Activated effector memory CD4-positive, alpha-beta T cell treated with anti-CD3 and anti-CD28 coated beads, Interleukin-2, amount 50 U/mL, for 16 hours (primary cell): ENCODE measurements at places on chromosomes 12 and 14.

DNA sequence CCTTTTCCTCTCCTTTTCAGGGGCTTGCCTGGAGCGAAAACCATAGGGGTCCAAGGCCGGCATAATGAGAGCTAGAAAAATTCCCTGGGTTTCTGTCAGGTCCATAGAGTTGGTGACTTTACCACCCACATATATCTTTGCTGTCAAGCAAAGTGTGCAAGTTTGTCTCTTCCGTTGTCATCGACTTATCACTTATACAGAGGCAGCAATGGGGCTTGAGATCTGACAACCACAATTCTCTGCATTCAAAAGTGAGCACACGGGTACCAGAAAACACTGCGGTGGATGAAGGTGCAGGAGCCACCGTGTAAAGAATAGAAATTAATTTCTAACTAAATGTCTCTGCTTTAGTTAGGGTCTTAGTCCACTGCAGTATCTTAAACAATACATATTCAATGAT lies 162.3 kb downstream of the DAD1 start:
- DNase-seq: no peak

DNA sequence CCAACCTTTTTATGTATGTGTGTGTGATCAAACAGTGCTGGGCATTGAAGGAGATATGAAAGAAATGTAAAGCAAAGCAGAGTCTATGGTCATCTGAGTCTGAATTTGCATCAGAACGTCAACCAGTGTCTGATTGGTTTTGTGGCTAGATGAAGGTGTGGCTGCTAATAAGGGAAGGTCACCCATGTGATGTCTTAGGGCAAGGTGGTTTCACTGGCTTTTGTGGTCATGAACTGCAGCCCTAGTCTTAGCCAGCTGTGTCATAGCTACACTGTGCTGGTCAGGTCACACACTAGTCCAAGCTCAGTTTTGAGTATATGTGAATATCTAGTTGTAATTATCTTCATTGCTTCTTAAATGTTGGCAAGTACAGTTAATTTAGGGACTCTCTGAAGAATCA lies 105.8 kb downstream of the TGFB3 start:
- no peak for DNase-seq

DNA sequence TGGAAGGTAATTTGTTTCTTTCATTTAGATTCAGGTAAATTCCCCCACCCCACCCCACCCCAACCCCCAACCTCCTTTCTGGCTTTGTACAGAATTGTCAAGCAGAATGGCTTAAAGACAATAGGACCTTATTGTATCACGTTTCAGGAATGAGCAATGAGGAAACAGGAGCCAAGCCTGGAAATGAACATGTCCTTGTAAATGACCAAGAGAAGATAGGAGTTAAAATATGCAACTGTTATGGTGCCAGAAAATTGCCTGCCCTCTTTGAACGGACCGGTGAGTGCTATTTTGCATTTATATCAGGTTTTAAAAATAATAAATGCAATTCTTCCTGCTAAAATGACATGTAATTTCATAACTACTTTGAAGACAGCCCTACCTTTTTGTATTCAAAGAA lies 141.6 kb upstream of the PELI2 start:
- DNase-seq: no peak

GRCh38 chr14:60565211-60565610 lies 56.3 kb downstream of the SIX6 start:
- no peak for DNase-seq

DNA sequence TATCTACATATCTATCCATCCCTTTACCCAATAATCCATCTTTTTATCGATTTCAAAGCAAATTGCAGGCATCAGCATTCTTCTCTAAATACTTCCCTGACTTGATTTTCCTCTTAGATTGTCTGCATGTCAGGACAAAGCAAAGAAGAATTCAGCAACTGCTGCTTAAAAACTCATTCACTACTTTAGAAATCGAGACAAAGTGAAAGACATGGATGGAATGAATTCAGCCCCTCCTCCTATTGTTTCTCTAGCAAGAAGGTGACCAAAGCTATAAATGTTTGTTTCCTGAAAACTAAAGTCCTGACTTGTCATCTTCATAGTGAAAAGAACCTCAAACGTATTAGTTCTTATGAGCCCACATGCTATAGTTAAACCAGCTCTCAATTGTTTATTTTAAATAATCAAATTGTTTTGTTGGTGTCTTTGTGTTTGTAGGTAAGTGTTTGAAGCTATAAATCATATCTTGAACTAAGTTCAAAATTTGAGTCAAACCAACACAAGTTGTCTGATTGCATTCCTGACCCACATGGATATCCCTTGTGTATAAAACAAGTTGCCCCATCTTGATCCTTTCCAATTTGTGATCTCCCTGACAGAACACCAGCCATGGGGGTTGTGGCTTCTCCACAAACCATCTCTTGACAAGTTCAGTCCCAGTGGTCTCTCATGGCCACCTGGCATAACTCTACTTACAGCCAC lies 58.6 kb upstream of the ARHGAP5 start:
- DNase-seq: no peak

GRCh38 chr12:92929983-92930382 lies 888 bp upstream of the EEA1 start:
- DNase-seq: no peak

GRCh38 chr12:93860668-93861373 lies 183.6 kb downstream of the CRADD start:
- DNase-seq: no peak

DNA sequence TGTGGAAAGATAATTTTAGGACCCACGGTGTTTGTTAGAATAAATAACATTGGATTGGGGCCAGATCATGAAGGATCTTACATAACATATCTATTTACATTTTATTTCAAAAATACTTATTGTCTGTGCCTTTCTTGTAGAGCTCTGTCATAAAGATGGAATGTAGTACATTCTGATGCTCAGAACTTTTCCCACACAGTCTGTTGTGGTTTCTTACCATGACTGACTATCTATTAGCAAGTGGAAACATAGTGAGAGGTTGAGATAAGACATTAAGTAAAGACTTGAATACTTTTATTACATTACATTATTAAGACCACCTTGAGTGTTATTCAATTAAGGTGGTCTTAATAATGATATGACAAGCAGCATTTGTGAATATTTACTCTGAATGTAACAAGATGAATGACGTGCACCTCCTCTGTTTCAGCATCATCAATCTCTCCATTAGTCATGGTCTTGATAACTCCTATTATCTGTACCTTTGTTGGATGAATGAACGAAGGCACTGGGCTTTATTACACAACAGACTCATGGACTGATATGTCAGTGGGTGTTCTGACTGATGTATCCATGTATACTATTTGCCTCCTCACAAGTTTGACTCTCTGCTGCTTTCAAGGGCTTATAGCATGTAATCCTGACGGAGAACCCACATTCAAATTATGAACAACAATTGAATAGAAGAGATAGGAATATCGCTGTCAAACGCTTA lies 883.0 kb upstream of the FLRT2 start:
- no peak for DNase-seq

- DNase-seq: no peak
Measured at GRCh38 chr12:51160814-51161459, 12.0 kb downstream of the TFCP2 start.

DNA sequence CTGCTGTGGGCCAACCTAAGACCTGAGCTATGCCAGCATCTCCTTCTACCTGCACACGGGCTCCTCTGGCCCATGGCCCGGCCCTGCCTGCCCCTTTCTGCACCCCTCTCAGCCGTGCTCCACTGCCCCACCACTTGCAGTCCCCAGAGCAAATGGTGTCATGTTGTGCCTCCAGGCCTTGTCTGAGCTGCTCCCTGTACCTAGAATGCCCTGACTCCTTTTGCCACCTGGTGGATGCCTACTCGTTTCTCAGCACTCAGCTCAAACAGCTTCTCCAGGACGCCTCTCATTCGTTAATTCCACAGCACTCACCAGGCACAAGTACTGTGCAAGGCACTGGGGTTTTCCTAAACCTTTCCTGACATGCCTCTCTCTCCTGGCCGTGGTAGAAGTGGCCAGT lies 63.2 kb upstream of the PNMA1 start:
- DNase-seq: peak; percentile 66

GRCh38 chr12:66010787-66011547 lies 119.6 kb downstream of the LLPH start:
- no peak for DNase-seq

DNA sequence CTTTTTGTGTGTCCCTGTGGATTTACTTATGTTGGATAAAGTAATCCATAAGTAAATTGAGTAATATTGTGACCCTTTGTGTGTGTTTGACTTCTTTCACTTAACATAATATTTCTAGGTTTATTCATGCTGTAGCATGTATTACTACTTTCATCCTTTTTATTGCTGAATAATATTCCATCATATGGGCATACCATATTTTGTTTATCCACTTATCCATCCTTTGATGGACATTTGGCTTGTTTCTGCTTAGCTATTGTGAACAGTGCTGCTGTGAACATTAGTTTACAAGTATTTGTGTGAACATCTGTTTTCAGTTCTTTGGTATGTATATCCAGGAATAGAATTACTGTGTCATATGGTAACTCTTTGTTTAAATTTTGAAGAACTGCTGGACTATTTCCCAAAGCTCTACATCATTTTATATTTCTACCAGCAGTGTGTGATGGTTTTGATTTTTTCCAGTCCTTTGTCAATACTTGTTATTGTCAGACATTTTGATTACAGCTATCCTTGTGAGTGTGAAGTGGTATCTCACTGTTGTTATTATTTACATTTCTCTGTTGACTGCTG lies 25.2 kb downstream of the G2E3 start:
- no peak for DNase-seq

- no peak for DNase-seq
Measured at GRCh38 chr12:55582066-55582465, 9.8 kb downstream of the OR2AP1 start.

GRCh38 chr14:59918824-59919569 lies 947 bp upstream of the LRRC9 start:
- DNase-seq: no peak

DNA sequence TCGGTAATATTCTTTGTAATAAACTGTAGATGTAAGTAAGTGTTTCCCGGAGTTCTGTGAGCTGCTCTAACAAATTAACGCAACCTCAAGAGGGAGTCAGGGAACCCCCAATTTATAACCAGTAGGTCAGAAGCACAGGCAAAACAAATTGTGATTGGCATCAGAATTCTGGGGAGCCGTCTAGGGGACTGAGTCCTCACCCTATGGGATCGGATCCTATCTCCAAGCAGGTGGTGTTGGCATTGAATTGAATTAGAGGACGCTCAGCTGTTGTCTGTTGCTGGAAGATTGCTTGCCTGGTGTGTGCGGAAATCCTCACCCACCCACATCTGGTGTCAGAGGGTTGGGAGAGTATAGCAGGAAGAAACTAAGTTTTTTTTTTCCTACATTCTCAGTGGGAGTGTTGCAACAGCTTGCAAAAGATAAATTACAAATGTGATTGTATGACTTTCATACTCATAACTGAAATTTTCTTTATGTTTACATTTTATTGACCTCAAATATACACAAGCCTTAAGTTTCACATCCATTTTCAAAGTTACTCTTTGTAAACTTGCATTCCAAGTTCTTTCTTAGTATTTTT lies 5.5 kb downstream of the TMEM52B start:
- DNase-seq: no peak

DNA sequence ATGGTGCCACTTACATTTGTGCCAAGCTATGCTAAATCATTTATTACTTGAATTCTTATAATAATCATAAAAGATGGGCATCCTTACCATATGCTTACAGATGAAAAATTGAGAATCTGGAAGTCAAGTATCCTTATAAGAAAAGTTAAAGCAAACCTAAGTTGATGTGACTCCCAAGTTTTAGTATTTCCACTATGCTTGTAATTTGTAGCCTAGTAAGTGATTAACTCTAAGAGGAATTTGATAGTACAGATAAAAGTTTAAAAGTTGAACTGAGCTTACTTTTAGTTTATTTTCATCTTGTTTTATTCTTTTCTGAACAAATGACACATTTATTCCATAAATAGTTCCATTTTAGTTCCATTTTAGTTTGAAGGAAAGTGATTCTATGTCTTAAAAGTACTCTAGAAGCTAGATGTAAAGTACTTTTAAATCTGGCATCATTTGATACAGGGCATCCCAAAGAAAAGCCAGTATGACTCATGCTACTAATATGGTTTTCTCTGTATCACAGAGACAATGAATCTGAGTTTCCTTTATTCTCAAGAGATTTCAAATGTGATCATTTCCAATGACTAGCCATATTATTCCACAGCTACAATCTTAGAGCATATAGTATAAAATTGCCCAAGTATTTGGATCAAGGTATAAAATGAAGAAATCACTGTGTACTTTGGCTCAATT lies 596.0 kb downstream of the SLC16A7 start:
- no peak for DNase-seq

GRCh38 chr12:28130625-28131598 lies 59.3 kb upstream of the CCDC91 start:
- no peak for DNase-seq

DNA sequence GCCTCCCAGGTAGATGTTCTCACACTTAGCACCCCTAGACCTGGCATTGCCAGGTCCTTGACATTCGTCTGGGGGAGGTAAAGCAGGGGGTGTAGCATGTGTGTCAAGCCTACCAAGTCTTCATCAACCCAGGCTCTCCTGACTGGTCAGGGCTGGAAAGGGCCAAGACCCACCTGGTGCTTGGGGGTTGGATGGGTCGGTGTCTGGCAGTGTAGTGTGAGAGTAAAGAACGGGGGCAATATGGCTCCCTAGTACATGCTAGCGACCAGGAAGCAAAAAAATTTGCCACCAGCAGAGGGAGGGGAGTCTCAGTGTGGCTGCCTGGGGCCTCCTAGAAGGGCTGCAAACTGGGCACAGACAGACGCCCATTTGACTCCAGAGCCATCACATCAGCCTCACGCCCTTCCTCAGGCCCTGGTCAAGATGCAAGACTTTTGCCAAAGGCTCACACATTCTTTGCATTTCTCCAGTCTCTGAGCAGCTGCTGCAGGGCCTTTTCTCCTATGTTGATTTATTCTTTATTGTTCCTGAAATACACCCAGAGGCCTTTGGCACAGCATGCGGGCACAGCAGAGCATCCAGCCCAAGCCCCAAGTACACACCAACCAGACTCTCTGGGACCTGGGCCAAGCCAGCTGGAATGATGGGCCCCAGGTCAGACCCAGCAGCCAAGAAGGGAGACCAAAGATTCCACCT lies 38.3 kb upstream of the PNMA1 start:
- DNase-seq: peak; percentile 77

GRCh38 chr12:104681012-104681690 lies 224.4 kb downstream of the CHST11 start:
- DNase-seq: no peak

DNA sequence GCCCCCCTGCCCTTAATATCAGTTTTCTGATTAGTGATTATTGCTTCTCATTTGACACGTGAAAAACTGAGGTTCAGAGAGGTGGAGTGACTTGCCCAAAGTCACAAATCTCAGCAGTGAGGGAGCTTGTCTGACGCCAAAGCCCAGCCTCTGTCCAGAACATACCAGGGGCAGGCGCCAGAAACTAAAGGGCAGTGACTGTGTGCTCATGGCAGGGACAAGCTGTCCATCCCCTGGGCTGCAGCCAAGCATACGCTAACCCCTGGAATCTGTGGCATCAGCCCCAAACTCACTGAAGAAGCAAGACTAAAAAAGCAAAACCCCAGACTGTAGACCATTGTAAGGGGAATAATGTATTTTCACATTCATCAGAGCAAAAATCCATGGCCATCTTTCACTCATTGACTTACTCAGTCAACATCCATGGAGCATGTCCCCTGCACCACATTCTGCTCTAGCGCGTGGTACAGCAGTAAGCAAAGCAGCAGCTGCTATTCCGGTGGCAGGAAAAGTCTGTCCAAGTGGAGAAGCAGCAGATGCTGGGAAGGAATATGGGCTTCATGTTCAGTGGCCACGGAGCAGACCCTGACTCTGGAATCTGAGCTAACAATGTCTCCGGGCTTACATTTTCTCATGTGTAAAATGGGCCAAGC lies 1.5 kb upstream of the SERPINA4 start:
- no peak for DNase-seq
